ENCODE measurements at places on chromosomes 12 and 14.

GRCh38 chr14:89750908-89751392 is 203.6 kb downstream of the EFCAB11 start:
- DNase-seq: no peak

- DNase-seq: no peak
Measured at GRCh38 chr12:74468401-74468800, 69.2 kb upstream of the ATXN7L3B start.

GRCh38 chr12:53989227-53990113 is 4.5 kb downstream of the HOXC10 start:
- DNase-seq: no peak

GRCh38 chr14:36485773-36486172 is 34.3 kb downstream of the NKX2-1 start:
- DNase-seq: no peak

- DNase-seq: no peak
Measured at GRCh38 chr12:19967001-19967400, 401.3 kb upstream of the PDE3A start.

DNA sequence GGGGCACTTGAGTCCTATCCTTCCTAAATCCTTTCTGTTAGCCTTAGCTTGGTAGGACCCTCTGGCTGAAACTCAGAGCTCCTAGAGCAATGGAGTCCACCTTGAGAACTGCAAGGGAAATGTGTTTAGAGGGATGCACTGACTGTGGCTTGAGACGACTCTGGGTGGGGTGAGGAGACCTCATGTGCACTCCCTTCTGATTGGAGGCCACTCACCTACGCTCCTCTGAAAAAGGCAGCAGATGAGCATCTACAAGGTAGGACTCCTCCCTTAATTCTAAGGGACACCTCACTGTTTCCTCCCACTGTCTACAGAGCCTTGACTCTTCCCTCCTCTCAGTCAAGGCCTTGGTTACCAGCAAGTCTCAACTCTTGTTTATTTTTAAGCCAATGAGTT is 1.0 kb downstream of the MAP3K12 start:
- no peak for DNase-seq

GRCh38 chr14:103273145-103273744 is 60.8 kb upstream of the EIF5 start:
- DNase-seq: no peak
